Sigmoid colon (tissue), 7 donors: ENCODE measurements at places on chromosomes 5 and 9. TPM values are rescaled to one million over a fixed set of nuclear protein-coding genes. Genes with fewer than 3 reads are reported as not detected.

GRCh38 chr9:112288029-112288428 is 45.4 kb downstream of the PTBP3 start:
- DNase-seq, result no peak

DNA sequence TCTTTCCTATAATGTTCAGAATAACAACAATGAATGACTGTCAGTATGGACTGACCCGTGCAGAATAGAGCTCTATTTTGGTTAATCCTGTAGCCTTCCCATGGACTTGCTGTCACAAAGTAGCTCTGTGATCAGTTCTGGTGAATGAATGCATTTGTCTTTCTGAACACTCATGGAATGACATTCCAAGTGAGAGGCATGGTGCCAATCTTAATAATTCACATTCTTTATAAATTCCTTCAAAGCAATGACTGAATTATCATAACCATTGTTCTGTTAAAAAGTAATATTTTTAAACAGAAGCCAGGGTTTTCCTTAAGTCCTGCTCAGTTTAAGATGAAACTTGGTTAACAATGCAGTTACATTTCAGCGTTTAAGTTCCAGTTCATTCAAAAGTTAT is 360.5 kb downstream of the ICE1 start:
- no peak for DNase-seq

- no peak for DNase-seq
These were observed 2.5 kb downstream of the GPBP1 start for GRCh38 chr5:57176350-57176857.

DNA sequence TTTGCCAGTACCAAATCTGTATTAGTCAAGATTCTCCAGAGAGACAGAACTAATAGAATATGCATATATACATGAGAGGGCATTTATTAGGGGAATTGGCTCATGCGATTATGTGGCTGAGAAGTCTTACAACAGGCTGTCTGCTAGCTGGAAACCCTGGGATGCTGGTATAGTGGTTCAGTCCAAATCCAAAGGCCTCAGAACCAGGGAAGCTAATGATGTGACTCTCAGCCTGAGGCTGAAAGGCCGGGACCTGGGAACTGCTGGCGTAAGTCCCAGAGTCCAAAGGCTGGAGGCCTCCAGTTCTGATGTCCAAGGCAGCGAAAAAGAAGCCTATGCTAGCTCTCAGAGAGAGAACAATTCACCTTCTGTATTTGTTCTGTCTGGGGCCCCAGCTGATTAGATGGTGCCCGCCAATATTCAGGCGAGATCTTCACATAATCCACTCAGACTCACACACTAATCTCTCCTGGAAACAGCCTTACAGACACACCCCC is 84.1 kb downstream of the KIAA1958 start:
- no peak for DNase-seq

GRCh38 chr5:103473725-103474124 is 88.9 kb downstream of the NUDT12 start:
- DNase-seq, result no peak

DNA sequence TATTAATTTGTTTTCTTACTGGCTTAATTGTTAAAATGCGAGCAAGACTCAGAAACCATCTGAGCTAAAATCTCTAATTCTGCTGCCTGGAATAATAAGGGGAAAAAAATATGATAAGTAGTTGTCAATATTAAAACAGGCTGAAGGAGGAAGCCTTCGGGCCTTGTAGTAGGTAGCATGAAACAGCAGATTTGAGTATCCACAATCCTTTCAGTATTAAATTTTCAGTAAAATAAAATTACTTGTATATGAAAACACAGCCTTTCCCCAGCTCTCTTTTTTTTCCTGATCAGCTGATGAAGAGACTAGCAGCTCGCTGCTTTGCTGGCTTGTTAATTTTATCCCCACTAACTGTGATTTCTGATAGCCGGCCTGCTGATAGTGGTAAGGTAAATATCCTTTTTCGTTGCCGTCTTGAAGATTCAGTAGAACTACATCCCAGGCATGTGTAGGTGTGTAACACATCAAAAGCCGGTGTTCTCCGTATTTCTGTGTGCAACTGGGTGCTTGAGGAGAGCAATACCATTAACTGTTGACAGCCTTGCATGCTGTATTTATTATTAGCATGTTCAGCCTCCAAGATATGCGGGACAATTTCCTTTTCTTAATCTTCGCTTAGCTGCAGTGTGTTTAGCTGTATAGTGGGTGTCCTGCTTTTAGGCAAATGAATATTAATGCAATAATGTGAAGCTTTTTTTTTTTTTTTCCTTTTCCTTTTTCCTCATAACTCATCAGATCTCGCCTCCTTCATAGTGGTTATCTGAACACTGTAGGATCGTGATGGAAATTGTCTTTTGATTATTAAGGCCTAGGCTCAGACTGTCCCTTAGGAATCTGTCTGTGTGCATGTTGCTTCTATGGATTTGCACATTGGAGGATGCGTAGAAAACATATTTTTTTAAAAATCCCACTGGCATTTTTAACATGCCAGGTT is 144.6 kb downstream of the SMARCA2 start:
- no peak for DNase-seq

DNA sequence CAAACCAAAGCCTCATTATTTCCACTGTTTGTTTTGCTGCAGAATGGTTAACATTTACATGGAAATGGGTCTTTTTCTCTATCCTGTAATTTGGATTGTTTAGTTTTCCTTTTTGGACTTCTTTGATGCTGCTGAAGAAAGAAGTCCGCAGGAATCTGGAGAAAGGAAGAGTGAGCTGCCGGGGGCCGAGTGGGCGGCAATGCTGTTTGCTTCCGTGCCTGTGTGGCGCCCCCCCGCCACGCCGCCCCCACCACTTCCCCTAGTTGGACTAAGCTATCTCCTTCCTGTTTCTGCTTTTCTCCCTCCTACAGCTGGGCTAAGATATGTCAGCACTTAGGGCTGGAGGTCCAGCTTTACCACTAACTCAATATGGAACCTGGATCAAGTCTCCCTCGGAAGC is 39.7 kb downstream of the ACTL7B start:
- no peak for DNase-seq

DNA sequence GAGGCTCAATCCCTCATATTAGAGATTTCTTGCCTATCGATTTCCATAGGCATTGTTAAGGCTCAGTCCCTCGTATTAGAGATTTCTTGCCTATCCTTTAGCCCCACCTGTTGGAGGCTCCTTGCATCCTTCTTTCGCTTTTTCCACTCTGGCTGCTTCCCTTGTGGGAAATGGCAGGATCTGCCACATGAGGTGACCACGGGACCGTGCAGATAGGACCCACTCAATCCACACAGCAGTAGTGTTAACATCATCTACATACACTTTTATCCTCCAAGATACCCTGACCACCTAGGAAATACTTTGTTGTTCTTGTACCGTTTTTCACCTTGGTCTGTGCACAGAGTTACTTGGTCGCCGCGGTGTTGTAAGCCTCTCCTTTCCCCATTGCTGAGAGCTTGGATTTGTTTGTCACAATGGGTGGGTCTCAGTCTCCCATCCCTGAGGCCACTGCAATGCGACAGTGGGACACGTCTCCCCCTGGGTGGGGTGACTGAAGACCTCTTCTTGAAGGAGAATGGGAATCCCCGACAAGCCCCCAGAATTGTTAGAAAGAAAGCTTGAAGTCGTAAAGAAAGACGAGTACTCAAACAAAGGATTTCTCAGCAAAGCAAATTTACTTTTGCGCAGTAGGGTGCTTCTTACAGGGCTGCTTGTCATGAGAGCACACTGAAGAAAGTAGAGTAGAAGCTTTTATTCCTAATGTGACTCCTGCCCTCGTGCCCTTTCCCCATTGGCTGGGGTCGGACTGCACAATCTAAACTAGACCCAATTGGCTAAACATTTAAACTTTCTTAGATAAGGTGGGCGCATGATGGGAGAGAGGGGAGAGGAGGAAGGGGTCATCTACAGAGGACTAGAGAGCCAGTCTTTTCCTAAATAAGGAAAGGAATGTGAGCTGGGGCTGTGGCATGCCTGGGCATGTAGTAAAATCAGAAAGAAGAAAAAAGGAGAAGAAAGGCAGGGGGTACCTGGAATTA is 19.8 kb downstream of the IFT74 start:
- DNase-seq, result no peak

- no peak for DNase-seq
These were observed 515.7 kb upstream of the RORB start for GRCh38 chr9:73981405-73981804.

DNA sequence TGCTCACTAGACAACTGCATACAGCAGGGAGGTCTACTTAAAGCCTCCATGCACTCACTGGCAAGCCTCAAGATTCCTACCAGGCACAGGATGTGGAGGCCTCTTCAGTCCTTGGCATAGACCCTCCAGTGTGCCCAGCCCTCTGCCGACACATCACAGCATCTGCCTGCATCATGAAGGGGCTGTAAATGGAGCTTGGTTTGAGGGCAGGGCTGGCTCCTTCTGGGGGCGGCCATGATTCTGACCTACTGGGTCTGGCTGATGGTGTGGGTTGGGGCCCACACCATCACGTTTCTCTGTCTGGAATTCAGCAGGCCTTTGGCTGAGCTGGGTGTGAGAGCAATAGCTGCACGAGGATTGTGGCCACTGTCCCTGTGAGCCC is 84.9 kb upstream of the SHB start:
- DNase-seq, result no peak

DNA sequence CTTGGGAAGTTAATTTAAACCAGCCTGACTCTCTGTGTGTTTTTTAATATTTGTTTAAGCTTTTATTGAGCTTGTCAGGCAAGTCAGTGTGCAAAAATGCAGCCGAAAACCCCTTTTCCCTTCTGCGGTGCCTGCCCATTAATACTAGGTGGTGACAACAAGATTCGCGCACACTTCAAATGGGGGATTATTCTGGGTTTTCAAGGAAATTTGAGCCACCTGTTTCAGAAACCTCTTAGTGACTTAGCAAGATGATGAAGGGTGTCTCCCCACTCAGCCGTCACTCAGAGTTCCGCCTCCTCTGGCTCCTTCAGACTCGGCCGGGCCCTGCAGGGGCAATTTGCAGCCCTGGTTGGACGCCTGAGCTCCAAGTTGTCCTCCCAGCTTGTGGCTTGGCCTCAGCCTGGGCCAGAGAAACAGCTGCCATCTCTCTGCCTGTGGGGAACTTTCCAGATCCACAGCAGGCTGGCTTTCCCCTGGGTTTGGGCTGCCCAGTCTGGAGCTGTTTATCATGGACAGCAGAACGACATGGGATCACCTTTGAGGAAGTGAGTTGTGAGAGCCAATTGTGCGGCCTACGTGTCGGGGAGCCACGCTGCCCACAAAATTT is 75.9 kb downstream of the SPRY4 start:
- no peak for DNase-seq

GRCh38 chr5:68431186-68431585 is 215.6 kb downstream of the PIK3R1 start:
- DNase-seq, result no peak

DNA sequence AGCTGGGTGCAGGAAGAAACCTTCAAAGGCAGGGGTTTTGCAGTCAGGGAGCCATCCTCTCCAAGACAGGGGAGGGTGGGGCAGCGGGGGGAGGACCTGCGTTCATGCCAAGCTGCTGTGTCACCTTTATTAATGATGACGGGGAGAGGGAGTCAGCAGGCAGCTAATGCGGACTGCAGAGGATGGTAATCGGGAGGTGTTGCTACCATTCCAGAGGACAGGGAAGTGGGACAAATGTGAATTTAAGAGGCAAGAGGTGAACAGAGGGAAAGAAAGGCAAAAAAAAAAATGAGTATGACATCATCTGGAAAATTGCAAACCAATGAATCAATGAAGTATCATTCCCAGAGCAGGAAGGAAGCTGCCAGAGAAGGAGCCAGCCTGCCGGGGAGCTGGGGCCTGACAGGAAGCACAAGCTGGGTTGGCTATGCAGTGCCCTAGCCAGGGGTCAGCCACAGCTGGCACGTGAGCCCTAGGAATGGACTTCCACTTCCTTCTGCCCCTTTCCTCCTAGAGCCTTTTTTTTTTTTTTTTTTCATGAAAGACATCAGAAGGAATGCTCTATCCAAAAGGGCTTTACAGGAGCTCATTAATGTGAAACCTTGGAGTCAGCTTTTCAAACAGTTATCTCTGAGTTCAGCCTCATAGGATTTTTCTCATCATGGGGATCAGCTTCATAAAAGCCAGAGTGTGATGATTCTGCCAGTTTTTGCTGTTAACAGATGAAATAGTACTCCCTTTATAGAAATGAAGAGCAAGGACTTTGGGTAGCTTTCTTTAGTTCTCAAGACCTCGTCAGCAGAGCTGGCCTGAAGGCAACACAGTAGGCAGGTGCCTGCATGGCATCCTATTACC is 9.2 kb downstream of the INSYN2B start:
- DNase-seq, result no peak

- DNase-seq, result no peak
These were observed 118.8 kb downstream of the BOD1 start for GRCh38 chr5:173497685-173498084.

- DNase-seq, result peak; percentile 75
These were observed 731 bp downstream of the PRR16 start for GRCh38 chr5:120464627-120465435.

DNA sequence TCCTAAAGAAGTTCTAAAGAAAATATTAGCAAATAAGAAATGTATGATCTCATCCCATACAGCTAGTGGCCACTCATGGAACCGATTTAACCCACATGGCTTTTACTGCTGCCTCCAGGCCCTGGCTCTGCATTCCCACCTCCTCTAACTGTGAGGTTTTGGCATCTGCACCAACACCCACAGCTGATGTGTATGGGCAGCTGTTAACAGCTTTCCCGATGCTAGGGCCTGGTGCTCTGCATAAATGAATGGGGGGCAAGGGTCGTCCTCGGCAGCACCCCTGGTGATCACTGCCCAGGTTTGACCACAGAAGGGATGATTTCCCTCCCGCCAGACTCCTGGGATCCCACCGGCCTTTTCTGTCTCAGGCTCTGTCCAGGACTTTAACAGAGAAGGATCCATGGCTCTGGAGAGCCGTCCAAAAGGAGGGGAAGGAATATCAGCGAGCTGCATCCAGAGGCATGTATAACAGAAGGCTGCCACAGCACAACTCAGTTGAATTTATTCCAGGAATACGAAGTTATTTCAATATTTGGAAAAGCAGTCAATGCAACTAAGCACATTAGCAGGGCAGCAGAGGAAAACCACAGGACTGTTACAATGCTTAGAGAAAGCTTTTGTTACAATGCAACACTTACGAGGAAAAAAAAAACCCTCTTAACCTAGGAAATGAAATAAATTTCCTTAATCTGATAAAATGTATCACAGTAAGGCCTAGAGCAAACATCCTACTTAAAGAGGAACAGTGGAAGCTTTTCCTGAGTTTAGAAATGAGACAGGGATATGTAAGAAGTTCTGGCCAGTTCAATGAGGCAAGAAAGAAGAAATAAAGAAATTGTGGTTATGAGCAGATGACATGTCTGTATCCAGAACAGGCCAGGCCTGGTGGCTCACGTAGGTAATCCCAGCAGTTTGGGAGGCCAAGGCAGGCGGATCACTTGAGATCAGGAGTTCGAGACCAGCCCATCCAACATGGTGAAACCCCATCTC is 63.1 kb downstream of the NACC2 start:
- no peak for DNase-seq

- DNase-seq, result no peak
These were observed 1.1 kb downstream of the UBTD2 start for GRCh38 chr5:172282272-172283019.

COQ4 gene
- 67.0 TPM for polyA plus RNA-seq

ROPN1L gene
- polyA plus RNA-seq, result 0.35 TPM

TTC16 gene
- 0.15 TPM for polyA plus RNA-seq

CAPSL gene
- not detected for polyA plus RNA-seq

DMGDH gene
- 0.41 TPM for polyA plus RNA-seq

FAM221B gene
- 0.03 TPM for polyA plus RNA-seq

GABRB2 gene
- polyA plus RNA-seq, result 0.55 TPM

F2RL1 gene
- polyA plus RNA-seq, result 51.7 TPM

SNCB gene
- not detected for polyA plus RNA-seq

ANKDD1B gene
- 3.0 TPM for polyA plus RNA-seq
